ENCODE measurements at places on chromosomes 4 and X.

- no peak for DNase-seq
Measured at GRCh38 chr4:56752985-56753384, 68.5 kb downstream of the SPINK2 start.

DNA sequence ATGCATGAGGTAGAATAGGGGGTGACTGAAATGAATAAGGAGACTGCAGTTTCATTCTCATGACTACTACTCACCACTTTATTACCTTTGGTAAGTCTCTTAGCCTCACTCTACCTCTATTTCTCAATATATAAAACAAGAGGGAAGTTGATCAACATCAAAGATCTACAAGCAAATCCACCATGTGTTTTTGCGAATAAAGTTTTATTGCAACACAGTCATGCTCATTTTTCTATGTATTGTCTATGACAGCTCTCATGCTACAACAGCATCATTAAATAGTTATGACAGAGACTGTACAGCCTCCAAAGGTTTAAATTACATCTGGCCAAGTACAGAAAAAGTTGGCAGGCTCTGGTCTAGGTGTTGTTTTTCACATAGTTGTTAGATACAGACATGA is 72.6 kb upstream of the CPEB2 start:
- no peak for DNase-seq

GRCh38 chr4:152083338-152083737 is 322.5 kb upstream of the GATB start:
- DNase-seq, result no peak

DNA sequence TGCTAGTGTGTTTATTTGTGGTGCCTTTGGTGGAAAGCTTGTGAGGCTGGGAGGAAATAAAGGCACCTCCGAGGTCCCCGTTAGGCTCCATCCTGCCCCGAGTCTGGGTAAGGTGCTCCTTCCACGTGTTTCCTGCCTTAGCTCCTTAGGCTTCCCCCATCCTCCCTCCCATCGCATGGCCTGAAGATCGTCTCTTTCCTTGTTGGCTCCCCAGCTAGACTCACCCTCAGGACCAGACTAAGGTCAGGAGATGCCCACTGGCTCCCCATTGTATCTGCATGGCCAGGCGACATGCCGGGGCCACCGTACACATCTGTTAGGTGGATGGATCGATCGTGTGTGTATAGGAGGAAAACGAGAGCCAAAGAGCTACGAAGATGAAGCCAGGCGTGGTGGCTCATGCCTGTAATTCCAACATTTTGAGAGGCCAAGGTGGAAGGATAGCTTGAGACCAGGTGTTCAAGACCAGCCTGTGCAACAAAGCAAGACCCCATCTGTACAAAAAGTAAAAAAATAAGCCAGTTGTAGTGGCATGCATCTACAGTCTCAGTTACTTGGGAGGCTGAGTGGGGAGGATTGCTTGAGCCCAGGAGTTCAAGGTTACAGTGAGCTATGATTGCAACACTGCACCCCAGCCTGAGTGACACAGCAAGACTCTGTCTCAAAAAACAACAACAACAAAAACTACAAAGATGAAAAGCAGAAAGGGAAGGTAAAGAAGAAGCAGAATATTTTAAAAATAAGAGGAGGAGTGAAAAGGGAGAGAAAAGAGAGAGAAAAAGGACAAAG is 53.7 kb downstream of the SEPSECS start:
- DNase-seq, result no peak

DNA sequence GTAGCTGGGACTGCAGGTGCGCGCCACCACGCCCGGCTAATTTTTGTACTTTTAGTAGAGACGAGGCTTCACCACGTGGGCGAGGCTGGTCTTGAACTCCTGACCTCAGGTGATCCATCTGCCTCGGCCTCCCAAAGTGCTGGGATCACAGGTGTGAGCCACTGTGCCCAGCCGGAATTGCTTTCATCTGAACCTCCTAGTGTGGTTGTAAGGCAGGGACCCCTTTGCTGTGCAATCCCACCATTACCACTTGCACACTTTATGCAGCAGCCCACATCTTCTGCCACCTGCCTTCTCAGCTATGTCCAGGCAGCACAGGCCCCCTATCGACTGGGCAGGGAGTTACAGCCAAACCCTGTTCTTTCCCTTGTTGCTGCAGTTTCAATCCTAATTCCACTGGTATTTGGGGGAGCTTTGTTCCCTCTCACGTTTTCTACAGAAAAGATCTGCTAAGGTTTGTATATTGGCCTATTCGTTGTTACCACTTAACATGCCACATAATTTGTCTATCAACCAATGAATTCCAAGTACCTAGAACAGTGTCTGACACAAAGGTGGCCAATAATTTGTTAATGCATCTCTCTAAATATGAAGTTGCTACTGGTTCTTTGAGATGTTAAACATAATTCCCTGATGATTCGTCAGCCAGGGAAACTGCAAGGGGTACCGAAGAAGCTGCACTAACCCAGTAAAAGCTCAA is 6.5 kb downstream of the RPL39 start:
- DNase-seq, result peak; percentile 42

DNA sequence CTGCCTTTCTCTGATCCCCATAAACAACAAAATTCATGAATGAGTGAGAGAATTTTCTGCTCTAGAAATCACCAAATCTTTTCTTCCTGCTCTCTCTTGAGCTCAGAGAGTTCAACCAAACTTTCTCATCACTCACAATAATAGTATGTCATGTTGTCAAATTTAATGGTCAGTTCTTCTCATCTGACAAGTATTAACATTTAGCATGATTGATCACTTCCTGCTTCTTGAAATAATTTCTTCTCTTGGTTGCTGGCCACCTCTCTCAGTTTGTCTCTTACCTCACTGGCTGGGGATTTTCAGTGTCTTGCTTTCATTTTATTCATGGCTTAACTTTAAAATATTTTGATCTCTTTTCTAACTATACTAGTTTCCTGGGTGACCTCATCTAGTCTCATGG is 25.5 kb upstream of the FGF5 start:
- DNase-seq, result no peak

DNA sequence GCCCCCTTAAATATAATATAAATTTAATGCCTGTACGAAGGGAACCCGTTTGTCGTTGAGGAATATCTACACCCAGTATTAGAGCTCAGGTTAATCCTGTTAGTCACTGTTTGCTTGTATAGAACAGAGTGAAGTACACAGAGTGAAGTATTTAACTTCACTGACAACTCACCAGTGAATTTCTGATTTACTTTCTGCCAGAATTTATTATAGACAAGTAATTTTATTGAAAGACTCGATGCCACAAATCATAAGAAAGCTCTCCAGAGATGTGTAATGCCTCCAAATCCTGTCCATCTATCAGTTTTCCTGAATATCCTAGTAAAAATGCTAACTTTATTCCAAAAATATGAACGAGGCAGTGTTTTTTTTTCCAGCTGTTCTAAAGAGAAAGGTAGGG is 1.6 kb downstream of the GAB1 start:
- no peak for DNase-seq

Data from CD8-positive, alpha-beta memory T cell (primary cell).